ENCODE measurements at places on chromosomes 1 and 21. TPM values are rescaled to one million over a fixed set of nuclear protein-coding genes. Genes with fewer than 3 reads are reported as not detected.

DNA sequence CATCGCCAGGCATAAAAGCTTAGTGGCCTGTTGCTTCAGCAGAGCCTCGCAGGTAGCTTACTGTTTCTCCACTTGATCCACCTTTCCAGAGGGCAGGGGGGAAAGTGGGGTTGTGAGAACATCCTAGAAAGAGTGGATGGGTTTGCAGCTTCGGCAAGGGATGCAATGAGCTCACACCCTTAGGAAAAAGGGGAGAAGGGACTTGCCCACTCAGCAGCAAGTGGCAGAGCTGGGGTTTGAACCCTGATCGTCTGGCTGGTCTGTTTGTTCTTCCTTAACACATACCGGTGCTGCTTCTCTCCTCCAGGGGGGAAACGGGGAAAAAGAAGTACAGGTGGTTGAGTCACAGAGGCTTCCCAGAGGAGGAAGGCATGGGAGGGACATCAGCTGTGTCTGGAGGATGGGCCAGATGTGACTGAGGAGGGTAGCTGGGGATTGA lies 1.0 kb downstream of the TMEM201 start:
- peak; percentile 30 for DNase-seq

- DNase-seq: no peak
Measured at GRCh38 chr1:232589812-232590743, 39.9 kb downstream of the SIPA1L2 start.

DNA sequence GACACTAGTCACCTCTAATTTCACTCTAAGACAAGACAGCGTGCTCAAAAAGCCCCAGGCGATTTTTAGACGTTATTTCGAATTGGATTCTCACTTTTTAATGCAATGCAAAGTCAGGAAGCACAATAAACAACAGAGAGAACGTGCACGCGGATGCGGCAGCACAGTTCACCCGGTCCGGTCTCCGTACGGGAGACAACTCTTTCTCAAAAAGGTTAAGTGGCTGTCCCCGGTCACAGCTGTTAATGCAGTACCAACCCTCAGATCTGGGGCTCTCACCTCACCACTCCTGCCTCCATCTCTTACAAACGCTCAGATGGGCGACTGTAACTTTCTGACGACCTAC lies 1.2 kb downstream of the HP1BP3 start:
- DNase-seq: no peak

GRCh38 chr1:53328541-53329499 lies 950 bp upstream of the LRP8 start:
- no peak for DNase-seq

GRCh38 chr1:46607345-46608130 lies 3.5 kb upstream of the MKNK1 start:
- DNase-seq: no peak

Gene MMP23B
- 0.84 TPM for polyA plus RNA-seq

Gene PDE4B
- polyA plus RNA-seq: 19.8 TPM

- DNase-seq: no peak
Measured at GRCh38 chr1:85124091-85124490, 75.8 kb upstream of the MCOLN3 start.

Gene LHX8
- 3.3 TPM for polyA plus RNA-seq

GRCh38 chr1:35595684-35596083 lies 22.6 kb downstream of the TFAP2E start:
- DNase-seq: no peak

Gene TNFRSF1B
- polyA plus RNA-seq: 0.07 TPM

Gene IKBKE
- 6.3 TPM for polyA plus RNA-seq

DNA sequence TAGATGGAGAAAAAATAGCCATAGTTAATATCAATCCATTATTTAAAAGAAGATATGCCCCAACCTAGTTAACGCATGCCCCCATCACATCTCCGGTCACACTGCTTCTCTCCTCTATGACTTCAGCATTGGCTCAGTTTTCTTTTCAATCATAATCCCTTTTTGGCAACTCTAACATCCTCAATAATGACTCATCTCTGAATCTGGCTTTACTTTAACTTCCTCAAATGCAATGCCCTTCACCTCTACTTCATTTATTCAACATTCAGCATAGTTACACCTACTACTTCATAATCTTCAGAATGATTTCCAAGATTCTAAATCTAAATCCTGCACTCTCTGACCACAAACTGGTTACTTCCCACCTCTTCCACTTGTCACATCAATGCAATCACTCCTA lies 417.3 kb downstream of the USH2A start:
- no peak for DNase-seq

DNA sequence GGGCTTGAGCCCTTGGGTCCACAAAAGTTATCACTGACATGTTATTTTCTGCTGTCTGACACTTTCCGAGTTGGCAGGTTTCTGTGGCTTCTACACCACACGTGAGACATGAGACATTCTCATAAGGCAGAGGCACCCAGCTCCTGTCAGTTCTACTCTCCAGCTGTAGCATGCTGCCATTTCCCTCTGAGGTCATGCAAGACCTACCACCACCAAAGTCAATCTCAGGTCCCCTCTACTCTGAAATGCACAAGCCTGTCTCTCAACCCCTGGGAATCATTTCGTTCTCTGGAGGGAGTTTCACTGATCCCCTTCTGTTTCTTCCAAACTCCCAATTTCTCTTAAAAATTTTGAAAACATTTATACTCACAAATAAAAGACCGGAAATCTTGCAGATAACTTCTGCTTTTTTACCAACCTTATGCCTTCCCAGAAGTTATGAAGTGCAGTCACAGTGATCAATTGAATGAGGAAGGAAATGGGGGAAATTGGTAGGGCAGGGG lies 39.5 kb upstream of the CR2 start:
- no peak for DNase-seq

DNA sequence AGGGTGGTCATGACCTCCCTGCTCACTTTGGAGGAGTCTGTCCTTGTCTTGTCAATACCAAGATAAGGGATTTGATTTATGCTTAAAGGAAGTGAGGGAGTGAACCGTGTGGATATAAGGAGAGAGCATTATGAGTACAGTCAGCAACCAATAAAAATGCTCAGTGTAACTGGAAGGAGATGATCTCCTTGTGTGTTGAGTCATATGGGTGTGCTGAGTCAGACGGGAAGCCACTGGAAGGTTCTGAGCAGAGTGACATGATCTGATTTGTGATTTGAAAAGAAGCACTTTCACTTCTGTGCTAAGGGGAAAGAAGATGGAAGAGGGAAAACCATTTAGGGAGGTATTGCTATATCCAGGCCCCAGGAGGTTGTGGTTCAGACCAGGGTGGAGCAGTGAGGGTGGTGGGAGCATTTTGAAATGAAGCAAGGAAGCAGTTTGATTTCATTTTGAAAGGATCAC lies 2.5 kb upstream of the BCL10 start:
- DNase-seq: peak; percentile 72

DNA sequence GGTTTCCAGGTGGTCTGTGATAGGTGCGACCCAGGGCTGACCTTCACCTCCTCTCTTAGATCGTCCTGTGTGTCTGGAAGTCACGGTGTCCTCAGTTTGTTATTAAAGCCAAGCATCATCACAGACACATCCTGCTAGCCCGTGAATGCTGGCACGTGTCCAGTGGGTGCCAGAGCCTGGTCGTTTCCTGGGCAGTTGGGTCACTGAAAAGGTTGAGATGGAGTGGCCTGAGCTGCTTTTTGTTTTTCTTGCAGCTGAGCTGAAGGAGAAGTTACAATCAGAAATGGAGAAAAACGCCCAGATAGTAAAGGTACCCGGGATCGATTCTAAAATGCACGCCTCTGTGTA lies 23.2 kb downstream of the PCNT start:
- DNase-seq: no peak

Gene PPM1J
- 0.51 TPM for polyA plus RNA-seq

Gene AXDND1
- 0.30 TPM for polyA plus RNA-seq

- DNase-seq: no peak
Measured at GRCh38 chr1:229985613-229986010, 81.4 kb upstream of the GALNT2 start.

- DNase-seq: peak; percentile 54
Measured at GRCh38 chr1:20590306-20590777, 1.4 kb downstream of the CDA start.

- DNase-seq: no peak
Measured at GRCh38 chr1:22406722-22407495, 44.7 kb upstream of the ZBTB40 start.

DNA sequence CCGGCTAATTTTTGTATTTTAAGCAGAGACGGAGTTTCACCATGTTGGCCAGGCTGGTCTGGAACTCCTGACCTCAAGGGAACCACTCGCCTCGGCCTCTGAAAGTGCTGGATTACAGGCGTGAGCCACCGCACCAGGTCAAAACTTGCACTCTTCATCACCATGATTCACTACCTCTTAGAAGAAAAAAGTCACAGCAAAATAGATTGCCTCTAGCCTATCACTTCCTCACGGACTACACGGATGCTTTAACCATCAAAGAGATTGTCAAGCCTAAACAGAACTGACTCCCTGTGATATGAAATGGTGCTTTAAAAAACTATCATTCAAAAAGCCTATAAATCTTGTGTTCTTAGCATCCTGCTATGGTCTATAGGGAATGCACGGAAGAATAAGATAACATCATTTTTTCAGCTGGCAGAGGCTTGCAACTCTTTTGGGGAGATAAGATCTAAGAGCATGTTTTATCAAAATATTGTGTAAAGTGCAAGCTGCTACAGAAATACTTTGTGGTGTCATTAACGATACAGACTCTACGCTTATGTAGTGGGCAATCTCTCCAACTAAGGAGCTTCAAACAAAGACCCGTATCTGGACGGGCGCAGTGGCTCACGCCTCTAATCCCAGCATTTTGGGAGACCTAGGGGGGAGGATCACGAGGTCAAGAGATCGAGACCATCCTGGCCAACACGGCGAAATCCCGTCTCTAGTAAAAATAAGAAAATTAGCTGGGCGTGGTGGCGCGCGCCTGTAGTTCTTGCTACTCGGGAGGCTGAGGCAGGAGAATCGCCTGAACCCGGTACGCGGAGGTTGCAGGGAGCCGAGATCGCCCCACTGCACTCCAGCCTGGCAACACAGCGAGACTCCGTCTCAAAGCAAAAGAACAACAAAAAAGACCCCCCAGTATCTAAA lies 966 bp downstream of the TFB2M start:
- DNase-seq: no peak

Gene LDLRAD1
- not detected for polyA plus RNA-seq

DNA sequence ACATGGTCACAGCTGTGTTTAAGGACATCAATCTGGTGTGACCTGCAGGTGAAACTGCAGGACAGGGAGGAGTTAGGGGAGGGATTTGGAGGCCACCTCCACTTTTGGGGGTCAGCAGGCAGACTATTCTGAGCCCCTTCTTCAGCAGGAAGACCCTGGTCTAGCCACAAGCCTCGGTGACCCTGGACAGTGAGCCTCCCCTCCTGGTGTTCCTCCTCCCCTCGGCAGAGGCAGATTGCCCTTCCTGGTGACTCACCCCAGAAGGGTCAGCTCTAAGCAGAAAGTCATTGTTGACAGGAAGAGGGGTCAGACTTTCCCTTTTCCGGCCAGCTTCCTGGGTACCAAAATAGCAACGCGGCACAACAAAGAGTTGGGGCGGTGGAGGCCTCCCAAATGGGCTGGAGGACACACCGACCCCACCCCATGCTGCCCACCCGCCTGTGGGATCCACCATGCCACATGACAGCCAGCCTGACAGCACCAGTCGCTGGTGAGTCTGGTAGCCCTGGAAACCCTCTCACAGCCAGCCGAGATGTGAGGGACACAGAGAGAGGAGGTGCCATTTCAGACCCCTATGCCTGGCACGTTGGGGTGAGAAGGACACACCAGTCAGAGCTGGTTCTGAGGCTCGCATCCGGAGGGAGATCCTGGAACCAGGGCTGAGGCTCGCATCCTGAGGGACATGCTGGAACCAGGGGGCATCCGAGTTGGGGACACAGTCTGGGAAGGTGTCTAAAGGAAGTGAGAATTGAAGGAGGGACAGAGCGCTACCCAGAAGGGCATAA lies 14.7 kb upstream of the CSF1 start:
- DNase-seq: no peak

GRCh38 chr1:184945678-184946412 lies 28.5 kb downstream of the NIBAN1 start:
- DNase-seq: no peak

- DNase-seq: no peak
Measured at GRCh38 chr1:161949548-161949947, 74.1 kb downstream of the OLFML2B start.

GRCh38 chr1:218341325-218341724 lies 3.8 kb upstream of the TGFB2 start:
- DNase-seq: no peak

Gene GJA9
- not detected for polyA plus RNA-seq

GRCh38 chr1:25037174-25038074 lies 107.3 kb upstream of the RUNX3 start:
- peak; percentile 60 for DNase-seq
